ENCODE measurements at places on chromosomes 16 and 17.
A peak's percentile ranks its signal among the peaks of the same experiment; 100 is the strongest.

GRCh38 chr17:82055023-82055964 is 3.6 kb downstream of the GPS1 start:
- no peak for DNase-seq

DNA sequence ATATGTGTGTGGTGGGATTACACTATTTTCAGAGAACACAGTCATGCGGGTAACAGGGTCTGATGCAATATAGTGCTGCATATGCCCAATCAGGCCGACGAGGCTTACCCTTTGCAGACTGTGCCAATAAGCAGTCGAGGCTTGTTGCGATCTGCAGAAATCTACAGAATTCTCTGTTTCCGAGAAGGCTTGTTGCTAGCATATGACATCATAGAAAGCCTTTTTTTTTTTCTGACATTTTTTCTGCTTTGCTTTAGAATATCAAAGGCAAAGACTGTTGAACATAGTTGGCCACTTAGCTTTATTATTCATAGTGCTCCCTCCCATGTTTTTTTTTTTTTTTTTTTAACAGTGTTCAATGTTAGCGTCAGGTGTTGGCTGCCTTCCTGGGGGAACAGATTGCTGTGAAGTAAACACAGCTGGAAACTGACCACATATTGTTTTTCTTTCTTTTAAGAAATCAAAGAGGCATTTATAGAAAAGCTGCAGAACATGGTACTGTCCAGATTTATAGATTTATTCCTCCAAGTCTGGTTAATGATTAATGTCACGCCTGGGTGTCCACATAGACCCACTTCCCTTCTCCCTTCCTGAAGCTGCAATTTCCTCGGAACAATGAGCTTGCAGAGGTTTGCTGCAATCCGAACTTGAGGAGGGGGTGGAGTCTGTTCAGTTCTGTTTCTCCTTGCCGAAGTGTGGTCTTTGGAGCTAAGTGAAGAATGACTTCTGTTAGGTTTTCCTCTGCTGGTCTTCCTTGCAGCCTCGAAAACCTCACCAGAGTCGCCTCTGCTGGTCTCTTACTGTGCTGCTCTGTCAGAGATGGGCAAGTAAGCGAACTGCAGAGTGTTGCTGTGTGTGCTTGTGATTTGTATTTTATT is 87.3 kb downstream of the MAP2K6 start:
- peak; percentile 34 for DNase-seq

DNA sequence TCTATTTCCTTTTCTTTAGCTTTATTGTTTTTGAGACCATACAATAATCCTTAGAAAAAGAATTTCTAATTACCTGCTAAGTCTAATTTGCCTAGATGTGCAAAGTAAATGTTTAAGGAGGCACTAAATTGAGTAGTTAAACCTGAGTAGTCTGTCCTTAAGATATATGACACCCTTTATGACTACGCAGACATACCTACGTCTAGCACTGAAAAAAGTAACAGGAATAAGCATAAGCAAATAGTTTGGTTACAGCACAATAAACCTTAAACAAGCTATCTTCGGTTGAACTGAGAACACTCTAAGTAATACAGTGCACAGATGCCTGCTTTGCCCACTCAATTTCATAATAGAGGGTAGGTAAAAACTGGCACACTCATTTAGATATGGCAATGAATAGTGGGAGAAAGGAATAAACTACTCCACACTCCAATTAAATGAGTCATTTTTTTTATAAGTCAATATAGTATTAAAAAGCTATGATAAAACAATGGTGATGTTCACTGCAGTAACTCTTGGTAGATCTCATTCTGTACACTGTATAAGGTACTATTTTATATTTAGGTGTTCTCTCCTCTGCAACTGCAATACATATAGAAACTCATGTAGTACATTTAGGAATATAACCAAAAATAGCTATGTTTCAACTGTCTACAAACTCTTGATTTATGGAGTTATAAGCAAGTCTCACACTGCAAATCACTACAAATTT is 19.7 kb upstream of the INTS2 start:
- no peak for DNase-seq

DNA sequence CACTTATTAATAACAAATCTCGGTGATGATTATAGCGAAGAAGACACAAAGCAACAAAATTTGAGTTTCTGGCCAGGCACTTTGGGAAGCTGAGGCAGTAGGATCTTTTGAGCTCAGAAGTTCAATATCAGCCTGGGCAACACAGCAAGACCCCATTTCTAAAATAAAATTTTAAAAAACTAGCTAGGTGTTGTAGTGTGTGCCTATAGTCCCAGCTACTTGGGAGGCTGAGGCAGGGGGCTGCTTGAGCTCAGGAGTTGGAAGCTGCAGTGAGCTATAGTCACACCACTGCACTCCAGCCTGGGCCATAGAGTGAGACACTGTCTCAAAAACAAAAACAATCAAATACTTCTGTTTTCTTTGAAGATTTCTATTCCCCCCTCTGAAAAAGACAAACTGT is 104.9 kb downstream of the SYCE1L start:
- no peak for DNase-seq

- DNase-seq: no peak
Observed at GRCh38 chr17:46150216-46150963, 42.8 kb downstream of the KANSL1 start.

DNA sequence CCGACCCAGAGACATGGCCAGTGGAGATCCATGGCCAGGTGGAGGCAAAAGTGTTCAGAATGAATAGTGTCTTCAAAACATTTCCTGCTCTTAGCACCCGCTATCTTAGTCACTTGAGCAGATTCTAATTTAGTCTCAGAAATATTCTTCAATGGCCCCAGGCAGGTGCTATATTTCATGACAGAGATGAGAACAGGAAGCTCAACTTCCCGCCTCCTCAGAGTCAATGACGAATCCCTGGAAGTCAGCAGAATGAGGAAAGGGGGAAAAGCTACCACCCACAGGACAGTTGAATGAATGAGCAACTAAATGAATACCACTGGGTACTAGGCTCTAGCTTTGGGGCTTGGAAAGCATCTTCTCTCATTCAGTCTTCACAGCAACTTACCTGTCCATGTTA is 147.2 kb downstream of the ASIC2 start:
- DNase-seq: no peak

DNA sequence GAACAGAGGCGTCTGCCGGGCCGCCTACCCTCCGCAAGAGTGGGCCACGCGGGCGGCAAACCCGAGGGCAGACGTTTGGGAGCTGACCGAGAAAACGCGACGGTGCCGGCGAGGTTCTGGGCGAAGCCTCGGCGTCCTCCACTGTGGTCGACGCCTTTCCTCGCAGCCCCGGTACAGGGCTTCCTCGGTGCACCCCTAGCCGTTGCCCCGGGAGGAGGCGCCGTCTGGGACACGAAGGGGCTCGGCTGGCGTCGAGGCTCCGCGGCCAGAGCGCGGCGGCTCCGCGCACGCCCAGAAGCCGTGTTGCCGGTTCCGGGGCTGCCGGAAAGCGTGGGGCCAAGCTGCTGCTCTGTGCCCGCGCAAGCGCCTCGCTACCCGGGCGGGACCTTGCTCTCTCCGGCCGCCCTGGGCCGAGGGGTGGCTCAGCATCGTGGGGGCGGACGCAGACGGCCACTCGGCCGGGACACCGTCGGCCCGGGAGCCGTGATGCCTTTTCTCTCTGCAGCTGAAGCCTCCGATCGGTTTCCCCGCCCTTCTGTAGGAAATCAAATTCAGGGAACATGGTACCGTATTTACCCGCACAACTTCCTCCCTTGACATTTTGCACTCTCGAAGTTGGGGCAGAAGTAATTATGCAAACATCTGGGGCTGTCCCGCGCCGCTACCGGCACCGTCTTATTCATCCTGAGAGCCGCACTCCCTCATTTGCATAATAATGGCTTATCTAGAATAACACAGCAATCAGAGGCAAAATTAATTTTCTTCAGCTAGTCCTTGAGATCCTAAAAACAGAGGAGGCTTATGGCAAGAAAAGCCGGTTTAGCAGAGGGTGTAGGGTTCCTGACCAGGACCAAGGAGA is 7.3 kb upstream of the CBX8 start:
- no peak for DNase-seq

- no peak for DNase-seq
Observed at GRCh38 chr16:19228575-19228974, 57.0 kb upstream of the CLEC19A start.
